Activated B cell treated with CpG ODN at 0.5 μM for 24 hours (primary cell): ENCODE measurements at places on chromosomes 3 and 15. TPM values are rescaled to one million over a fixed set of nuclear protein-coding genes. Genes with fewer than 3 reads are reported as not detected.

- peak; percentile 12 for DNase-seq
Observed at GRCh38 chr15:88654430-88655102, 15.8 kb downstream of the ISG20 start.

GRCh38 chr3:63951492-63952247, 39.5 kb upstream of the SCAANT1 start:
- no peak for DNase-seq

Gene ARNT2
- not detected in 2 replicates for total RNA-seq

Gene PLA1A
- total RNA-seq, result 0.56 and 1.1 TPM in 2 replicates

GRCh38 chr15:31236184-31237042, 90.2 kb upstream of the KLF13 start:
- no peak for DNase-seq

- DNase-seq, result no peak
Observed at GRCh38 chr15:72037321-72037720, 80.6 kb downstream of the MYO9A start.

DNA sequence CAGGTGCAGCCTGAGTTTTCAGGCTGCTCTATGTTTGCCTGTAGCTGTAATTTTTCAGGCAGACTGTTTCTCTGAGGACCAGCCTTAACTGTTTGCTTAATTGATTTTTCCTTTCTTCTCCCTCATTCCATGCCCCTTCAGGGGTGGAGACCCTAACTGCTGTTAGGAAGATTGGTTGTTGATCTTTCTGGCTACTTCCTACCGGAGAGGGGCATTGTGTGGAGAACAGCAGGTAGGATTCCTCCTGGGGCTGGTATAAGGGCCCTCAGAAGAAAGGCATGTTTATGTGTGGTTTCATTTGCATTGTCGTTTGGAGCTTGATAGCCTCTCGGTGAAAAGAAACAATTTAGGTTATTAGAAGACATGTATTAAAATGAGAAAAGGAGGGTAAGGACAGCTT, 56.9 kb upstream of the GOLGA6L2 start:
- no peak for DNase-seq

GRCh38 chr3:60399861-60400845, 851.1 kb downstream of the FHIT start:
- no peak for DNase-seq

Gene CERS3
- 0.13 and 0.49 TPM in 2 replicates for total RNA-seq

DNA sequence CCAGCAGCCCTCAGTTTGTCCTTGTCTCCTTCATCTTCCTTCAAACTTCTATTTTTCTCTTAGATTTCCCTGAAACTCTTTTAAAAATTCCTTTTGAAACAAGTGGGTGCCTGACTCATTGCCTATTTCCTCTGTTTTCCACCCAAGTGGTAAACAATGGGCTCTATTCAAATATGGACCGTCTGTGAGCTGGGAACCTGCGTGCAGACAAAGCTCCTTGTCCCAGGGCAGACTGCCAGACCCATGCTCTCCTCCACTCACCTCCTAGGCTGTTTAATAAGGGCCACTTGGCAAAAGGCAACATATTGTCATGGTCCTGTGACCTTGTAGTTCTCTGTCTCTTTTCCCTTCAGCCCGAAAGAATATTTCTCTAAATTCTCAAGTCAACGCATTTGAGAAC, 332.7 kb upstream of the THBS1 start:
- DNase-seq, result no peak

DNA sequence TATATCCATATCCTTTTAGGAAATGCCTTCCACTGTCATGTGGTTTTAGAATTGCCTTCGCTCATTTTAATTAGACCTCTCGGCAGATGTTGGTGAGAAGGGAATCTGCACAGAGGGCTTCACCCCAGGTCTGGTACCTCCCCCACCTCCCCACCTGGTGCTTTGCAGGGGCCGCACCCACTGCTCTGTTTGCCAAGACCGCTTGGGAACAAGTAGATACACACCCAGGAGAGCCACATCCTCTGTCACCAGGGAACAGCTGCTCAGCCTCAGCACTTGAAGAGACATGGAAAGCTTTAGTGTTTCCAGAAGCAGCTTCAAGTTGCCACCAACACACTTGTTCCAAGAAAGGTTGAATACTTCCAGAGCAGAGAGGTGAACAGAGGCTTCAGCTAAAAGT, 21.8 kb downstream of the LRRC31 start:
- no peak for DNase-seq

GRCh38 chr15:85757073-85757938, 37.4 kb downstream of the KLHL25 start:
- DNase-seq, result no peak

DNA sequence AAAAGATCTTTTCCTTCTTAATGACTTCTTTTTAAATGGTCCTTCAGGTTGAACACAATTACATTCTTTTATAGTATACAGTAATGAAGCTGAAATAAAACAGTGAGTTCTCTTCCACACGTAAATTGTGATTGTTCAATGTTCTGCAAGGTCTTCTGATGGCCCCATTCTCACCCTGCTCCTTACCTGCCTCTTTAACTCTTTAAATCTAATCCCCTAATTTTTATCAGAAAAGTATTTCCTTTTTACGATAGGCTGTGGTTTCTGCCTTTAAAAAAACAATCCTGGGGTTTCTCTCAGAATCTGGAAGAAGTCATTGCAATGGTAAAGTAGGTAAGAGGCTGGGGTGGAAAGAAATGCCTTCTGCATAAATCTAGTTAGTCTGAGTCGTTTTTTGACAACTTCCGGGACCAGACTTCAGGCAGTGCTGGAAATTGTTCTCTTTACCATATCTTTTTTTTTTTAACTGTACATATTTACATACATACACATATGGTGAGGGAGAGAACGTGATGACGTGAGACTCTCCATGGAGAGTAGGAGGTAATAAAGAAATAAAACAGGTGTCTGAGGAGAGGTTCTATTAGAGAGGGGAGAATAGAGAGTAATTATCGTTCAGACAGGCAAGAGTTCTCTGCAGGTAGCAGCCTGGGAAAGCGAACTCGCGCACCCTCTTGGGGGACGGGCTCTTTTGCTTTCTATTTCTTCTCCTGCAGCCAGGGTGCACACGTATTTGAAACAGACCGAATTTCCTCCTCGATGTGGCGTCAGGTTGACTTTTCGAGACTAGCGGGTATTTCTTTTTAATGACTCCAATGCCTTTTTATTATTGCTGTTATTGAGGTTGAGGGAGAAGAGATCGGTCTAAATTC, at the start of gene SIDT1:
Gene SIDT1, plus strand, starts transcription at position 730 of the 872 bp plus-strand sequence. CDS start 467 bp downstream, outside the sequence.
- DNase-seq, result peak; percentile 49
